Stimulated activated CD4-positive, alpha-beta T cell treated with anti-CD3 and anti-CD28 coated beads, TNF-alpha, amount 100 ng/mL, for 1 hour (primary cell): ENCODE measurements at places on chromosomes 2 and 18.

DNA sequence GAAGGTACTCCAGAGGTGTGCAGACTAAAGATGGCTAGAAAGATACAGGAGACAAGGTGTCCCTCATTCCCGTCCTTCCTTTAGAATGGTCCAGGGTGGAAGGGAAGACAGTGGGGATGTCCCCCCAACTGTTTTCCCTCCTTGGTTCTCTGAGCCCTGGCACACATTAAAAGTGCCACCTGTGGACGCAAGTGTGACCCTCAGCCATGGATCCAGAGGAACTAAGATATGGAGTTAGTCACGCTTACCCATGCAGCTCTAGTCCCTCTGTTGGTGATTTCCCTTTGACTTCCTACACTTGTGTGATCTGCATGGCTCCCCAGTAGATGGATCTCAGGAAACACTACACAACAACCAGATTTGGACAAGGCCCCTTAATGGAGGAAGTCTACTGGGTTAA lies 113.1 kb upstream of the SRD5A2 start:
- no peak for DNase-seq

DNA sequence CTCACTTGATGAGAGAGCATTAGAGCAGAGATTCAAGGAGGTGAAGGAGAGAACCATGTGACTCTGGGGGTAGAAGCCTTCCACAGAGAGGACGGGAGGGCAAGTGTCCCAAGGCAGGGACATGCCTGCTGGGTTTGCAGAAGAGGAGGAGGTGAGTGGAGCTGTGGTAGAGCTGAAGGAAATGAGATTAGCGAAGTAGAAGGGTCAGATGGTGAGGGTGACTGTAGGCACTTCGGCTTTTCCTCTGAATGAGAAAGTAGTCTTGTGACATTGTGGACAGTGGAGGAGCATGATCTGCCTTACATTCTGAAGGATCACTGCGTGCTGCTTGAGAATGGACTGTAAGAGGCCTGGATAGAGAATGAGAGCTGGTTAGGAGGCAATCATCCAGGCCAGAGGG lies 126.0 kb downstream of the NXPH2 start:
- no peak for DNase-seq

DNA sequence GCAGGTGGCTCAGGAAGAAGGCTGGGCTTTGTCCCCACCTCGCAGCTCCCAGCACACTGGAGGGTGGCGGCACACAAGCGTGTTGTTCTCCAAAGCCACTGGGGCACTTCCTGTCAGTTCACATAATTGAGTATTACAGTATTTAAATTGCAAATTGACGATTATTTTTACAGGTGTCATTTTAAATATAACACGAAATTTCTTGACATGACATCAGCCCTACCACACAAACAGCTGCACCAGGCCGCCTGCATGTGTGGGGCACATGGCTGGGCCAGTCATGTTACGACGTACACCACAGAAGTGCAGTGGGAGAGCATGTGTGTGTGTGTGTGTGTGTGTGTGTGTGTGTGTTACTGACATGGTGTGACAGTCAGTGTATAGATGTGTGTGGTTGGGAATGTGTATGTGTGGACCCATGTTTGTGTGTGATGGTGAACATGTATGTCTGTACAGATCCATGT lies 155.6 kb downstream of the TTC32 start:
- no peak for DNase-seq

GRCh38 chr18:57837917-57838548 lies 34.9 kb upstream of the ATP8B1 start:
- no peak for DNase-seq

- no peak for DNase-seq
Measured at GRCh38 chr2:45700407-45701013, 49.0 kb downstream of the PRKCE start.

- no peak for DNase-seq
Measured at GRCh38 chr18:21996351-21996826, 173.0 kb upstream of the GATA6 start.

DNA sequence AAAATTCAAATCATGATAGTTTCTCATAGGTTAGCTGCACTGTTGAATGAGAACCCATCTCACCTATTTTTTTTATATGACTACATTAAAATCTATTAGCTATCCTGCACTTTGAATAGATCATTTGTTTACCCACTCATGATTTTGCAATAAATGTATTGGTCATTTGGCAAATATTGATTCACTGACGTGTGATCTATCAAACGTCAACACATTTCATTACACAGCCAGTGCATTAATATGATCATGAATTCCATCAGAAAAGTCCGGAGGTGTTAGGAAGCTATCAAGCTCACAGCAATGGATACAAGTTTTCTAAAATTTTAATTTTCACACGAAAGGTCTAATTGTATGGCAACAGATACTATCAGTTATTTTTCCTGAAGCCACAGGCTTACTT lies 128.2 kb upstream of the ID2 start:
- DNase-seq, result no peak

DNA sequence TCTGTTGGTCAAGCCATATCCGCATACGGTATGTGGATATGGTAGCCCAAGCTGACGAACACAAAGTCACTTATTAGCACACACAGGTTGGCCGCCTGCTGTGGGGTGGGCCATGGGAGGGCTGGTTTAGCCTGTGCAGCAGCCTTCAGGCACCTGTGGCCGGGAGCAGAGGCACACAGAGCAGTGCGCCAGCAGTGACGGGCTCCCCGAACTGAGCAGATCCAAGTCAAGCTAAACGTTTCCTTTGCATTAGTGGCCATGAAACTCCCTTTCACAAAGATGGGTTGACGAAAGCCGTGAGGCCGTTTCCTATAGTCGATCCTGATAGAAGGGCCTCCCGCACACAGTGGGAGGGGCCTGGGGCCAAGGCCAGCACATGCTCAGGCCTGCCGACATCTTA lies 72.1 kb downstream of the TSHZ1 start:
- no peak for DNase-seq

GRCh38 chr2:216003876-216004696 lies 9.3 kb downstream of the MREG start:
- no peak for DNase-seq

GRCh38 chr2:160694631-160695030 lies 201.0 kb upstream of the RBMS1 start:
- no peak for DNase-seq

- DNase-seq, result no peak
Measured at GRCh38 chr2:52288596-52288995, 1256.7 kb upstream of the NRXN1 start.

DNA sequence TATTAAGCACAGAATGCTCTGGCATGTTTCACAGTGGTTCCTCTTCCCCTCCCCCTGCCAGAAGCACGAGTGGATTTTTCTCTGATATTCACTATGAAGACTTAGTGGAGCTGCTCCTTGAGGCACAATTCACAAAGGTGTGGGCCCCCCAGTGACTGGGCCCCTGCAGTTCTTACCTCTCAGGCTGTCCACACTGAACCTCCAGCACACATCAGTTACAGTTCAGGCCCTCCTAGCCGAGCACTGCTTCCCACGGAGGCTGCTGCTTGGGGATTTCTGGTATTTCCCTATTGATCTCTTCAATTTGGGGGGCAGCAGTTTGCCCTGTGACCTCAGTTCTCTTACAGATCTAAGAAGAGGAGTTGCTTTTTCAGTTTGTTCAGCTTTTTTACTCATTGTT lies 236.1 kb downstream of the SH3RF3 start:
- no peak for DNase-seq

DNA sequence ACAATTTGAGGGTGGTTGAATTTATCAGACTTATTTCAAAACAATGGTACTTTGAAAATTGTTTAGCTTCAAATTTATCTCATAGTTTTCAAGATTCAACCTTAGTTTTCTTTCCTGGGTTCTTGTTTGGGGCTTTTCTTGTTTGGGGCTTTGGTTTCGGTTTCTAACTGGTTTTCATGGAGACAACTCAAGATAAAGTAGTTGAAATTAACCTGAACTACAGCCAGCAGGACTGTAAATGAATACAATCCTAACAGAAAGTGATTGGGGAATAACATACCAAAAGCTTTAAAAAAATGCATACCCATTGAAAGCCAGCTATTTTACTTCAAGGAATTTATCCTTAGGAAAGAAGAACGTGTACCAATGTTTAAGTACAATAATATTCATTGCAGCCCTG lies 133.5 kb upstream of the SLC14A2 start:
- no peak for DNase-seq

DNA sequence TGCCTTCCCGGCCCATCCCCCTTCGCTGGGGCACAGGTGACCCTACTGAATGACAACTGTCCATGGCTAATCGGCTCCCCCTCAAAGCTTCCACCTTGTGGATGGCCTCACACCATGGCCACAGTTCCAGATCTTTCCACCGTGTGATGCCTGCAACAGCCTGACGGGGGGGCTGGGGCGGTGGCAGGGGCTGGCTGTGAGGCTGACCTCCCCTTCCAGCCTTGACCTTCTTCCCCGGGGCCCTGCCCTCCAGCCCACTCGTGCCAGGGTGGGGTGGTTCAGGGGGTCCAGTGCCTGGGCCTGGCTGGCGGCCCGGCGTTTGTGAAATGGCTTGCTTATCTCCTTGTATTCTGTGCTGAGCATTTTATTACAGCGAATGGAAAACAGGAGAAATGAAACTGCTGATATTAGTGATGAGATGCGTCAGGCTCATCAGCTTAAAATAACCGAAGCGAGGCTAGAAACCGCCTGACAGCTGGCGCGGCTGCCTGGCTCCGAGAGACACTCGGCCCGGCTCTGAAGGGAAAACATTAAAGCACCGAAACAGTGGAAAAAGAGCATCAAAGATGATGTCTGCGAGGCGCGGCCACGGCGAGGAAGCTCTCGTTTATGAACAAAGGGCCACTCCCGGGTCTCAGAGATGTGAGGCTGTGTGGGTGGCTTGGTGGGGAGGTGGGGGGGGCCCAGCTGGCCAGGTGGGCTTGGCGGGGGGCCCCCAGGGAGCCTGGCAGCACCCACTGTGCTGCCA lies 916 bp upstream of the PDCD1 start:
- DNase-seq, result peak; percentile 43

GRCh38 chr18:76374330-76375281 lies 120.4 kb downstream of the ZNF516 start:
- DNase-seq, result no peak

- no peak for DNase-seq
Measured at GRCh38 chr18:42094875-42095274, 139.8 kb downstream of the PIK3C3 start.

GRCh38 chr2:16767789-16768476 lies 102.3 kb upstream of the CYRIA start:
- no peak for DNase-seq

- no peak for DNase-seq
Measured at GRCh38 chr2:169771021-169771420, 27.6 kb upstream of the SSB start.

GRCh38 chr2:230356084-230356483 lies 29.1 kb downstream of the SP140L start:
- DNase-seq, result no peak

DNA sequence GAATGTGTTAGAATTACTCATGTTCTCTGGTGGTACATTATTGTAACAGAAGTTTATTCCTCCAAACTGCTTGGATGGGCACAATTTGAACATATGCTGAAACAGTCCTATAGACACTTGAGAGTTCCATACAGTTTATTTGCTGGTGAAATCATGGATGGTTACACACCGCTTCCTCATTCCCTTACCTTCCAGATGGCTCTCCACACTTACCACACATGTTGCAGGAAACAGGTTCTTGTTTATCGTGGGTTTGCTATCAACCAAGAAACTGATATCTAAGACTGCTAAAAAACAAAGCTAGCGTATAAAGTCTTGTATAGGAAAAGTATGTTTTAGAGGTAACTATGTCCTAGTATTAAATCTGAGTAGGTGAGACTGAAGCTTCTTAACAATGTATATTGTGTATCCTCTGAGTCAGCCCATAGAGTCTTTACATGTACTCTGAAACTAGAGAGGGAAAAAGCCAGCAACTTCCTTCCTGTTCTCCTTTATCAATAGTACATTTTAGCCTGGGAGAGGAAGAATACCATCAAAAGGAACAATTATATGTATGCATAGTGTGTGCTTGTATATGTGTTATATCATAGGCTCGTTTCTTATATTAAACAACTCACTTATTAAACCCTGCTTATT lies 313.1 kb downstream of the PLCL1 start:
- no peak for DNase-seq

GRCh38 chr18:42080340-42080739 lies 125.3 kb downstream of the PIK3C3 start:
- no peak for DNase-seq

DNA sequence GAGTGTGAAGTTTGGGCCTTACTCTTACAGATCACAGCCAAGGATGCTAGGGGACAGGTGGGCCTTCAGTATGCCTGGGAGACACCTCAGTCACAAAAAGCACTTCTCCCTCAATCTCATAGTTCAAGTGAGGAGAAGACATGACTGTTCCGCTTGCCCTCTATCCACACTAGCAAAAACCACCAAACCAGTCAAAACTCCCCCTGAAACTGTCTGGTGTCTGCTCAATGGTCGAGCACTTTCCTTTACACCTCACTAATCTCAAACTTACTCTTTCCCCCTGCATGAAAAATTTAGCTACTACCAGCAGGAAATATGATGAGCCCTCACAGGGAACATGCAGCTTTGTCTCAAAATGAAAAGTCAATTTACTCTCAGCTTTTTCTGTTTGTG lies 232.2 kb downstream of the TRIB2 start:
- no peak for DNase-seq

GRCh38 chr18:48348739-48349138 lies 60.4 kb downstream of the ZBTB7C start:
- DNase-seq, result no peak

- no peak for DNase-seq
Measured at GRCh38 chr2:162840598-162841246, 2.2 kb upstream of the KCNH7 start.

GRCh38 chr2:12637754-12638153 lies 79.0 kb upstream of the TRIB2 start:
- no peak for DNase-seq

GRCh38 chr2:173150963-173151362 lies 75.3 kb downstream of the MAP3K20 start:
- no peak for DNase-seq

DNA sequence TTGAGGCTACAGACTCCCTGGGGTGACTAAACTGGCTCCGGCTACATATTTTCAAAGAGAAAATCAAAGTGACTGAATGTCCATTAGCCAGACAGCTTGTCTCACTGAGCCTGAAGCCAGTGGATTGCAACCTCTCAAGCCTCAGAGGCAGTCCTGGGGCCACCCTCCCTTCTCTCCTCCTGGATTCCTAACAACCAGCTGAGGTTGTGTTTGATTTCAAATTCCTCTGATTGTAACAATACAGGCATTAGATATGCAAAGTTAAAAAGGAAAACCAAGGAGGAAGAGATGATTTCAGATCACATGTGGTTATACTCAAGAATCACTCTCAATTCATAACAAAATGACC lies 101.0 kb upstream of the LMAN1 start:
- DNase-seq, result no peak

GRCh38 chr2:101152272-101153076 lies 1.3 kb upstream of the TBC1D8 start:
- DNase-seq, result no peak

GRCh38 chr18:23617412-23618014 lies 31.2 kb upstream of the NPC1 start:
- no peak for DNase-seq

DNA sequence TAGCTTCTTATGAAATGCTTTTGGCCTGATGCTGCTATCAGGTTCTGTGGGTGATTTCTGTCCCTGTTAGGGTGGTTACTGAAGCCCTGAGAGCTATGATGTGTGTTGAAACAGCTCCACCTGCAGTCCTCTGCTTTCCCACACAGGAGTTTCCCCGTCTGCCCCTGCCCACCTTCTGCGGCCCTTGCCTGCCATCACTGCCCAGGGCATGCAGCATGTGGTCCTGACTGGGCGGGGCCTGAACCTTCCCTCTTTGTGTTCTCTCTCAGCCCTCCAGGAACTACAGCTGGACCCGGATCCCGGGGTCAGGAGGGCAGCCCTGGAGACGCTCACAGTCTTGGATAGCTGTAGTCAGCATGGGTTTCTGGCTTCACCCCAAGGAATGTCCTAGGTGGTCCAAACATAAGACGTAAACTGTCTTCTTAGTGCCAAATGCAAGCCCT lies 21.4 kb downstream of the HJURP start:
- no peak for DNase-seq
